ENCODE measurements at places on chromosomes 7 and 10.

GRCh38 chr7:21960922-21961321 is 15.2 kb upstream of the CDCA7L start:
- DNase-seq = no peak

GRCh38 chr10:60872451-60872850 is 71.5 kb downstream of the RHOBTB1 start:
- no peak for DNase-seq

GRCh38 chr7:44149571-44150465 is 8.7 kb upstream of the MYL7 start:
- no peak for DNase-seq

DNA sequence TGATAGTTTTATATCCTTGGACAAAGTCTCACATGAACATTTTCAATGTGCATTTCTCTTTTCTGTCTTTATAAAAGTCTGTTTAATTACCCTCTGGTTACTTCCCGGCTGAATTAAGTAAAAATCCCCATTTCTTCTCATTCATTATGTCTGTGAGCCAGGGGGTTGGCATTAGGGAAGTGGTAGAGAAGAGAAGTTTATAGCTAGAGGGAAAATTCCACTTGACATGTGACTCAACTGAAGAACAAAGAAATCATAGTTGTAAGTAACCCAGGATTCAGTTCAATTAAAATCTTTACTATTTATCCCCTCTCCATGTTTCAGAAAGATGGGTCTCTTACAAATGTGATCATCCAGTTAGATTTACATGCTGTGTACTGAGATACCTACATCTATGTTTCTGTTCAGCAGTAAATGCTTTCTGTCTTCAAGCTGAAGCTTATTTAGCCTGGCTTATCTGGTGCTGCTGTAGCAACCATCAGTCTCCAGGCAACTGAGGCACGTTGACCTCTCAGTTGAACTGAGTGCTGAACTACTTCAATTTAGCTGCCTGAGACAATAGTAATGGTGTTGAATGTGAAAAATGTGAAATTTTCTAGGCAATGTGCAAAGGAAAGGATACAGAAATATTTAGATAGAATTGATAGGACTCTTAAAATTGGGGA is 181.6 kb downstream of the MLLT10 start:
- DNase-seq = peak; percentile 97

GRCh38 chr10:48331436-48331835 is 25.0 kb downstream of the MAPK8 start:
- DNase-seq = no peak

DNA sequence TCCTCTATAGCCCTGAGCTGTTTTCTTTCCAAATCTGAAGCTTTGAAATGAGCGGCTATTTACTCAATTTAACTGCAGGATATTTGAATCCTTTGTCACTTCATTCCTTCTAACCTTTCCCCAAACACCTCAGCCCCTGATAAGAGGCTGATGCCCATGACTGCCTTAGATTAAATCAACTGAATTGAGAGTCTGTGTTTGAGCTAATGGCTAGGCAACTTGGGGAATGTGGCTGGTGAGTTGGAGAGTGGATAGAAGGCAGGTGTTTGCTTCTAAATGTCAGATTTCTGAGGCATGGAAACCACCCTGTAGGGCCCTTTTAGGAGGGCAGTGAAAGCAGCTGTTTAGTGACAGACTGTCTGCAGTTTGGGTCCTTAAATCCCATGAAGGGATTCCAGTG is 759.9 kb downstream of the LRMDA start:
- no peak for DNase-seq

DNA sequence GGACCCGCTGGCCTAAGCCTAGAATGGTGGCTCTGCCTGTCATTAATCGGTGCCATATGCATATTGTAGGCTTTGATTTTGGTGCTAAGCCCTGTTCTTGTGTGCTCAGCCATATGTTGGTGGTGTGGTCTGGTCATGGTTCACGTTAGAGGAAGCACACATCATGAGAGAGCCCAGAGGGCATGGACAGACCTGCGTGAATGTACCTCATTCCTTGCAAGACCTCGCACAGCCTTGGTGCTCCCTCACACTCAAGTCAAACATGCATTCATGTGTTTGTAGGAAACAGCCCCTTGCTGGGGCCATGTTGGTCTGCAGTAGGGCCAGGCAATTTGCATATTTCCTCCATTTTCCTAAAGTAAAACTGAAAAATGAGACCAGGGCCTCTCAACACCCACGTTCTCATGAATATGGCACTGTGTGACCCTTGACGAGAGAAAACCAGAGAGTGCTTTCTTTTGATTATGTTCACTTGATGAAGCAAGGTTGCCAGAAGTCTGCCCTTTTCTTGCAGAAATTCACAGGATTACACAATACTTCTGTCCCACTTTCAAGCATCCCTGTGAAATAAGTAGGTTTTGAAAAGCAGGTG is 268.7 kb downstream of the CELF2 start:
- DNase-seq = no peak

GRCh38 chr10:1074748-1075308 is 18.6 kb downstream of the WDR37 start:
- no peak for DNase-seq

GRCh38 chr10:78543031-78543748 is 509.5 kb downstream of the RPS24 start:
- DNase-seq = no peak

DNA sequence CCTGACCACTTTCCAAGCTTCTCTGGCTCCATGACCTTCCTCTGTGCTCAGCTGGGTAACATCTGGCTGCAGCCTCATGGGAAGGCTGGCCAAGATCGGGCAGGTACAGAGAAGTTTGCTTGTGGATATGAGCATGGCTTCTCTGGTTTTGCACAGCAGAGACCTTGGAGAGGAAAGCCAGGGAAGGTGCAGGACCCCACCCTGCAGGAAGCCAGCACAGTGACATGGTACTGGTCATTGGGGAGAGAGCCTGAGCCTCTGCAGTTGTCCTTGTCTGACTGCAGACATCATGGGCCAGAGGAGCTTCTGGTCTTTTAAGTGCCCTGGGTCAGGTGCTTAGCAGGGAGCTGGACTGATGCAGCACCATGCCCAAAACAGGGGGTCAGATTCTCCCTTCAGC is 70.6 kb upstream of the LEP start:
- DNase-seq = no peak

- no peak for DNase-seq
Measured at GRCh38 chr7:69190763-69191162, 407.5 kb upstream of the AUTS2 start.

- DNase-seq = no peak
Measured at GRCh38 chr7:53119514-53119941, 84.1 kb downstream of the POM121L12 start.

- no peak for DNase-seq
Measured at GRCh38 chr10:118239236-118239630, 102.9 kb downstream of the FAM204A start.

DNA sequence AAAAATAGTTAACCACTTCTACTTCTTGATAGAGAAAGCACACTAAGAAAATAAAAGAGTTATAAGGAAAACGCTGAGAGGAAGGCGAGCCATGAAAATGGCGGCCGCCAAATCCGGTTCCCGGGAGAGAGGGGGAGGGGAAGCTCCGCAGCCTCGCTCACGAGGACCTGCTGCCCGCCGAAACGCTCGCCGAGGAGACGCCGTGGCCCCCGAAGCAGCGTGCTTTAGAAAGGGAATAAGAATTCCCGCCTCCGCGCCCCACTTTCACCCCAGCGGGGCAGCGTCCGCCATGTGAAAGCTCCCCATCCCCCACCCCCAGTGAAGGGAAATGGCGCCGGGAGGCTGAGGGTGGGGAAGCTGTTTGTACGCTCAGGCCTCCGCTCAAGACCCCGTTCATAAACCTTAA is 505 bp downstream of the HNRNPA2B1 start:
- no peak for DNase-seq

DNA sequence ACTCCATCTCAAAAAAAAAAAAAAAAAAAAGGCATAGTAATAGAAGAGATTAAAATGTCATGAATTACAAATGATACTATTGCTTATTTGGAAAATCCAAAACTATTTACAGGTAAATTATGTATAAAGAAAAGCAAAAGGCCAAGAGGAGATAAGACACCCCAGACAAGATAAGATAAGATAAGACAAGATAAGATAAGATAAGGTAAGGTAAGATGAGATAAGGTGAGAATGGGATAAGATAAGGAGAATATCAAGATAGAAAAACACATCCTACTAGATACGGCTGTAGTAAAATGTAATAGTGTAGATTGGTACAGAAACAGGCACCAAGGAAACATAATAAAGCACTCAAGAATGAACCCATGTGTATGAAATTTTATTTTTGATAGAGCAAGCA is 20.9 kb downstream of the VIM start:
- no peak for DNase-seq

- DNase-seq = no peak
Measured at GRCh38 chr10:7609556-7609955, 57.2 kb downstream of the ITIH5 start.

DNA sequence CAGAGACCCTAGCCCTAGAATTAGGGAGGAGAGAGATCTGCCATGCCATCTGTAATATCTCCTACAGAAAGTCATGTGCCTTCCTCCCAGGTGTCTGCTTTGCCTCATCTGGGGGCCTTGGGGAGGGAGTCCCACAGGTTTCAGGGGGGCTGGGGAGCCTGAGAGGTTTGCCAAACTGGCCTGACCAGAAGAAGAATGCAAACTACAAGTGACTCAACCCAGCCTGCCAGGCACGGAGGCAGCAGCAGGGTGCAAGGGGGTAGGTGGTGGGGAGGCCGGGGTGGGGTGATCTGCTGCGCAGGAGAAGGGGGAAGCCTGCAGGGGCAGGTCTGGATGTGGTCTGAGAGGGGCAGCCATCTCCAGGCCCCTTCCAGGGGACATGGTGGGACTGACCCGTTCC is 9.6 kb upstream of the TRIM8 start:
- DNase-seq = no peak

DNA sequence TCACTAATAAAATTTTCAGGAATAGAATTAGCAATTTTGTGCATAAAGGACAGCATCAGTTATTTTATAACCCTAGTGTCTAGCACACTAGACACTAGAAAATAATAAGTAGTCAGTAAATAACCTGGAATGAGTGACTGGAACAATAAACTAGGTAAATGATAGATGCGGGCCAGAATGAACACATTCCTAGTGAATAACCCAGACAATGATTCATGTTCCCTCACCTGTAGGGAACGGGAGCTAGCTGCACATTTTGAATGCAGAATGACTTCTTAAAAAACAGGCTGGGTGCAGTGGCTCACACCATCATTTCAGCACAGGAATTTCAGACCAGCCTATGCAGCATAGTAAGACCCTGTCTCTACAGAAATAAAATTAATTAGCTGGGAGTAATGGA is 3.2 kb upstream of the ATOH7 start:
- no peak for DNase-seq

DNA sequence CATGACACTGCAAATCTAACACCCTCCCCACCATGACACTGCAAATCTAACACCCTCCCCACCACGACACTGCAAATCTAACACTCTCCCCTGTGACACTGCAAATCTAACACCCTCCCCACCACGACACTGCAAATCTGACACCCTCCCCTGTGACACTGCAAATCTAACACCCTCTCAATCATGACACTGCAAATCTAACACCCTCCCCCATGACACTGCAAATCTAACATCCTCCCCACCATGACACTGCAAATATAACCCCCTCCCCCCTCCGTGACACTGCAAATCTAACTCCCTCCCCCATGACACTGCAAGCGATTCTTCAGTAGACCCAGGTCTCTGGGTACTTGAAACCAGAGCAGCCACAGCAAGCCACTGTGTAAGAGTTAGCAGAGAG is 604.4 kb downstream of the DNAJB6 start:
- DNase-seq = no peak

DNA sequence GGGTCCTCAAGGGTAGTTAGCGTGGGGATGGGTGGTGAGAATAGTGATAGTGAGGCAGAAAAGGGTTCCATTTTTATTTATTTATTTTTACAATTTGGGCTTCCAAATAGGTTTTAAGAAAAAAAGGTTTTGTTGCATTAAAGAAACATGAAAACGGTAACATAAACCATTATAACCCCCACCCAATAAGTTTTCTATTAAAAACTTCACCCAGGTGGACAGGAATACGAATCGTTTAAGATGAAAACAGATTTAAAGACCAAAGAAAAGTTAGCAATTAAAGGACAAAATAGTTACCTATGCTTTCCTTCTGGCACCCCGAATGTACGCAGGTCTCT is 78.7 kb downstream of the ZFAND4 start:
- no peak for DNase-seq

GRCh38 chr10:60339757-60340156 is 49.9 kb downstream of the ANK3 start:
- DNase-seq = no peak

GRCh38 chr10:119663866-119664698 is 12.9 kb downstream of the BAG3 start:
- DNase-seq = no peak

DNA sequence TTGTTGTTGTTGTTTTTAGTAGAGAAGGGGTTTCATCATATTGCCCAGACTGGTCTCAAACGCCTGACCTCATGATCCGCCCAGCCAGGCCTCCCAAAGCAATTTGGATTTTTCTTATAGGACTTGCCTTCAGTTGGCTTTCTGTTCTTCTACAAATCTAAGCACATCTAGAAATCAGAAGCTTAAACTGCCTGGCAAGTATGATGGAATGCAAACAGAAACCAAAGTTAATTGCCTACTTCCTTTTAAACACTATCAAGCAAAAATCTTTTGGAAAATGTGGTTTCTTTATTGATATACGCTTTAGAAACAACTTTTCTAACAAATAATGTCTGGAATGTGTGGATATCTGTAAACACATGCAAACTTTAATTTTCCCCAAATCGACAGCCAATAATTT is 64.9 kb downstream of the USP6NL start:
- DNase-seq = peak; percentile 36

- DNase-seq = no peak
Measured at GRCh38 chr10:21860718-21861117, 142.8 kb downstream of the DNAJC1 start.

DNA sequence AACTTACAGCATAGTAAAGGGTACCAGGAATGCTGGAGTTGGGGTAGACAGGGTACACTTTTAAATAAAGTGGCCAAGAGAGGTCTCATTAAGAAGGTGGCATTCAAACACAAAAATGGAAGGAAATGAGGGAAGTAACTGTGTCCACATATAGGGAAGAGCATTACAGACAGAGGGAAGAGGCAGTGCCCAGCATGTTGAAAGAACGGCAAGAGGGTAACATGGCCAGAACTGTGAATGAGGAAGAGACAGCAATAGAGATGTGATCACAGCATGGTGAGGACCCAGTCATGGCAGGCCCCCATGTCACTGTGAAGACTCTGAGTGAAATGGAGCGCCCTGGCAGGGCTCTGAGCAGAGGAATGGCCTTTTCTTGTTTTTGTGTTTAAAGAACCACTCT is 35.1 kb upstream of the ZNRF2 start:
- no peak for DNase-seq

- no peak for DNase-seq
Measured at GRCh38 chr7:51629206-51629605, 312.6 kb upstream of the COBL start.

DNA sequence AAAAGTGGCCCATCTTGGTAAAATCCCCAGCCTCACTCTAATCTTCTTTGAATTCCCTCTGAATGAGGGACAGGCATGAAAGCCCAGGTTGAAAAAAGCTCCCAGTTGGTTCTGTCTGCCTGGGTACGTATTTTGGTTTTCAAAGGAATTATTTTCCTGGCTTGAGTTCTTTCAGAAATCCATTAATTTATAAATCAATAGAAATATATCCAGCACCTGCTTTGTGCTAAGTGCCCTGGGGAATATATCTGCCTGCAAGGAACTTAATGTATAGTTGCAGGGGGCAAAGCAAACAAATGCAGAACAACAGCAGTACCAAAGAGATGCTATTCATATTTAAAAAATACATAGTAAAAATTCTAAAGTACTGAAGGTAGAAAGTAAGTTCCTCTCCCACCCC is 362.7 kb downstream of the REEP3 start:
- no peak for DNase-seq
